ENCODE measurements at places on chromosomes 11 and 22. TPM values are rescaled to one million over a fixed set of nuclear protein-coding genes. Genes with fewer than 3 reads are reported as not detected.

The MS4A1 gene
- 0.96 TPM for total RNA-seq

- DNase-seq = peak; percentile 50
These were observed 28.3 kb upstream of the WNT11 start for GRCh38 chr11:76234416-76235232.

DNA sequence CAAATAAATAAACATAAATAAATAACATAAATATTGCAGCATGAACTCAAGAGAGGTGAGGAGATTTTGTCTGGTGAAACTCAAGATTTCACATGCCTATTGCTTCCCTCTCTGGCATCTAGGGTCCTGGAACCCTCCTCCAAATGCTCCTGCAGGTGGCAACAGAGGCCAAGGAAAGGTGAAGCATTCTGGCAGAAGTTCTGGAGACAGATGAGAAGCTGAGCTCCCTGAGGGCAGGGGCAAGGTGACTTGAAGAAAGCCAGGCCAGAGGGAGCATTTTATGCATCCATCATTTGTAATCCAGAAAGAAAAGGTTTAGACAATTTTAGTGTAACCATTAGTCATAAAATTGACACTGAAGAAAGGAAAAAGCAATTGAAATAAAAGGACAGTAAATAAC is 64.9 kb downstream of the ENDOD1 start:
- no peak for DNase-seq

The SLC6A5 gene
- total RNA-seq = not detected

The TNNT3 gene
- 4.6 TPM for total RNA-seq

The TRIM51 gene
- total RNA-seq = not detected

DNA sequence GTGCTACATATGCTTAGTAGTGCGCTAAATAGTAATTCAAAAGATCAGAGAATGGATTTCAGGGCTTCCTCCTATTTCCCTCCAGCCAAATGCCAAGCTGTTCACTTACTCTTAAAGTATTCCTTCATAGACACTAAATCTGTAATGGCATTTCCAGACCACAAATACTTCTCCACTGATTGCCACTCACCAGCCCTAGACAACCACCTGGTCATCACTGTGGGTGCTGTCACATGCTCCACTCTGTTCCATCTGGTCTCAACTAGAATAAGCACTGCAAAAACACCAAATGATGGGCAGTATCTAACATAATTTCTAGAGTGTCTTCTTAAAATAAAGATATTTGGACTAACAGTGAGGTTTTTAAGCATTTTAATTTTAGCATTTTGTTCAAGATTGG is 341.3 kb downstream of the AASDHPPT start:
- no peak for DNase-seq

- no peak for DNase-seq
These were observed 38.6 kb upstream of the LMO2 start for GRCh38 chr11:33930317-33931021.

DNA sequence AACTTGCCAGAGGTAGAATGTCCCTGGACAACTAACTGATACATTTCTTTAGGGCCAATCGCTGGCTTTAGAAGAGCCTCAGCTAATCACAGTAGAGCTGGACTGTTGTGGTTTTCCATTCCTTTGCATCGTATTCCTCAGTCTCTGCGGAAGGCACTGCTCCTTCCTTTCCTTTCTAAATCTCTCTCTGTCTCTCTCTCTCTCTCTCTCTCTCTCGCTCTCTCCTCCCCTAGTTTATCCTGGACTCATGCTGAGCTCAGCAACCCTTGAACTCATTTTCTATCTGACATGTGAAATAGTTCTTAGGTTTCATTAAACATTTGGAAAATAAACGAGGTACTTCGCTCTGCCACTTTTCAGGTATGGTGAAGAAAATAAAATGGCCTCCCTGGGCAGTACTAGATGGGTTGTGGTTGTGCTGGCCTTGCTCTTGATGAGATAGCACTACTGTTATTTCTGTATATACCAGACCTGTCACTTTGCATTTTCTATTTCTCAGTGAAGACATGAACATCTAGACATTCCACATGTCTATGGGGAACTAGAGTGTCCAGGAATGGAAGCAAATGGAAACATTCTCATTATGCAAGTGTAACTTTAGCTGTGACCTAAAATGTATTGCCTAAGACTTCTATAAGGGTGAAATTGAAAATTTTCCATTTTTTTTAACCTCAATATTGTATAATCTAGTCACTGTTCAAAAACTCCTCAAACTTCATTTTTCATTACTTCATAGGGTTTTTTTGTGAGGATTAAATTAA is 12.0 kb upstream of the SESN3 start:
- no peak for DNase-seq

DNA sequence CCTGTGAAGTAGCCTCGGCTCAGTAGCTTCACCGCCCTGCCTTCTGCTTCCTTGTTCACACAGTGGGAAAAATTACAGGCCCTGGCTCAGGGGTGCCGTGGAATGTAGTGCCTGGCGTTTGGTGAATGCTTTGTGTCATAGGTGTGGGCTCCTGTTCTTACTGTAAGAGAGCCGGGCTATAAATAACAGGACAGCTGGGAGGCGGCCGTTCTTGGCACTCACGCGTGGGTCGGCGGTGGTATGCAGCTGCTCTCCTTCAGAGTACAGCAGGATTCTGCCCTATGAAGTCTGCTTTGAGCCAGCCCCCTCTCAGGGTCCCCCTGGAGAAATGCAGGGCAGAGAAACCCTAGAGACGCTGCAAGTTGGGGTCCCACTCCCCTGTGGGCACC is 84.2 kb downstream of the CTTN start:
- DNase-seq = no peak

DNA sequence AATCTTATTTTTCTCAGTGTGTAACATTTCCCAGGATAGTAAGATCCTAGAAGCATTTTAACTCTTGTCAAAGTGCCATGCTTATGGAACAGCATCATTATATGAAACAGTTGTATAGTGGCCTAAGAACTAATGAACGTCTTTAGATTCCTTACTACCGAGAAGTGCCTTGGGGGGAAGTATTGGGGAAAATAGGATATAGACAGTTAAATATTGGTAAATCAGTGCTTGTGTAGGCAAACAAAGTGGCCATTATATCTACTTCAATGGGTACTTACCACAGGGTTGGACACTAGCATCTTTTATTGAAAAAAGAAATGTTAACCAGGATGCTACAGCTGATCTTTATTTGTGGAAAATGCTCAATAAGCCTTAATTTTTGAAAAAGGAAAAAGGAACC is 11.3 kb downstream of the FAR1 start:
- no peak for DNase-seq

- DNase-seq = no peak
These were observed 7.2 kb upstream of the PLXNB2 start for GRCh38 chr22:50314455-50315288.

All from omental fat pad (tissue), 4 donors.